Naive thymus-derived CD8-positive, alpha-beta T cell (primary cell): ENCODE measurements at places on chromosomes 7 and 10. TPM values are rescaled to one million over a fixed set of nuclear protein-coding genes. Genes with fewer than 3 reads are reported as not detected.

ANKRD2 gene
- not detected for total RNA-seq

- DNase-seq: no peak
These were observed 18.2 kb downstream of the CALML5 start for GRCh38 chr10:5481121-5481520.

GRCh38 chr10:76429368-76430060, 998.1 kb downstream of the LRMDA start:
- DNase-seq: no peak

TAC1 gene
- total RNA-seq: not detected

DNA sequence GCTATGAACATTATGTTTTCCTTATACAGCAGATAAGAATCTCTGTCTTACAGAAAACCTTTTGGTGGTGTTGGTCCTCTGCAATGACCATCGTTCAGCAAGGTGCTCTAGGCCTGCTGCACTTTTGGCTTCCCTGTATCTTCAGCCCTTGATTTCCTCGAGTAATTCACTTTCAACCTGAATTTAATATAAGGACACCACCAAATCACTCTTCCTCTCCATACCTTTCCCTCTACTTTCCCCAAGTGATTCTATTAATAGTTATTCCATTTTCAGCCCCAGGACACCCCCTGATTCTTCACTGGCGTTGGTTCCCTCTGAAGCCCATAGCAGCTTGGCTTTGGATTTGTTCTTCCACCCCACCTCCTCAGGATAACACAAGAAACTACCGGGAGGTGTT, 72.2 kb downstream of the EZH2 start:
- DNase-seq: no peak

GPRIN2 gene
- not detected for total RNA-seq

- no peak for DNase-seq
These were observed 150.5 kb downstream of the CRPPA start for GRCh38 chr7:16270844-16271243.

- no peak for DNase-seq
These were observed 22.4 kb upstream of the IFIT1B start for GRCh38 chr10:89355394-89355931.

ICA1 gene
- total RNA-seq: not detected
